Right renal cortex interstitium (tissue), 3 donors: ENCODE measurements at places on chromosomes 3 and 15.

- no peak for DNase-seq
Measured at GRCh38 chr3:51559411-51559888, 20.9 kb downstream of the RAD54L2 start.

DNA sequence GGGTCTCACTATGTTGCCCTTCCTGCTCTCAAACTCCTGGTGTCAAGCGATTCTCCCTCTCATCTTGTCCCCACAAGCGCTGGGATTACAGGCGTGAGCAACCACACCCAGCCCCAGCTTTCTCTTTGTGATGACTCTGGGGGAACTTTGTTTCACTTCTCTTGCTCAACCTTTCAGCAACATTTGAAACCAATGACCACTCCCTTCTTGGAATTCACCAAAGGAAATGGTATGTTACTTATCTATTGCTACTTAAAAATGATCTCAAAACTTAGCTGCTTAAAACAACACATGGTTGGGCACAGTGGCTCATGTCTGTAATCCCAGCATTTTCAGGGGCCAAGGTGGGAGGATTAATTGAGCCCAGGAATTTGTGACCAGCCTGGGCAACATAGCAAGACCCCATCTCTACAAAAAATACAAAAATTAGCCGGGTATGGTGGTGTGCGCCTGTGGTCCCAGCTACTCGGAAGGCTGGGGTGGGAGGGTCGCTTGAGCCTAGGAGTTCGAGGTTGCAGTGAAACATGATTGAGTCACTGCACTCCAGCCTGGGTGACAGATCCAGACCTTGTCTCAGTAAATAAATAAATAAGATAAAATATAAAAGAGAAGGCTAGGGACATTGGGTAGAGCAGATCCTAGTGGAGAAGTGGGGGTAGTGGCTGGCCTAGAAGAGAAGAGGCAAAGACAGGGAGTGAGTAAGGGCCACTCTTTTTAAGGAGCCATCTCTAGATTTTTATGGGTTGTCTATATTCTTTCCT, 10.3 kb upstream of the COPG1 start:
- DNase-seq: no peak

GRCh38 chr3:126980266-126980811, 2.6 kb upstream of the PLXNA1 start:
- DNase-seq: no peak

DNA sequence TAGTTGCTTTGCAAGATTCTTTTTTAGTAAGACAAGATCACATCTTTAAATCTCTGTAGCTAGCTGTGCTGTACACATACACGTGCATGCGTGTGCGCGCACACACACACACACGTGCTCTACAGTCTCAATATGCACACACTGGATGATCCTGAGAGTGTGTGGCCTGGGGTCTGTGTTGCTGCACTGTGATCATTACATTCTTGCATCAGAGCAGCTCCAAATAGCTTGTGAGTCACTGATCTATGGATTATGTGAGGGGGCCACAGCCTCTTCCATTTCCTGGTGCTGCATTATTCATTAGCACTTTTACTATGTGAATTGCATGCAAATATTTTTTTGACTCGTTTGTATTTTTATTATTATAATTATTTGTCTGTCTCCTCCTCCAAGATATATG, 34.6 kb downstream of the MCTP2 start:
- no peak for DNase-seq

DNA sequence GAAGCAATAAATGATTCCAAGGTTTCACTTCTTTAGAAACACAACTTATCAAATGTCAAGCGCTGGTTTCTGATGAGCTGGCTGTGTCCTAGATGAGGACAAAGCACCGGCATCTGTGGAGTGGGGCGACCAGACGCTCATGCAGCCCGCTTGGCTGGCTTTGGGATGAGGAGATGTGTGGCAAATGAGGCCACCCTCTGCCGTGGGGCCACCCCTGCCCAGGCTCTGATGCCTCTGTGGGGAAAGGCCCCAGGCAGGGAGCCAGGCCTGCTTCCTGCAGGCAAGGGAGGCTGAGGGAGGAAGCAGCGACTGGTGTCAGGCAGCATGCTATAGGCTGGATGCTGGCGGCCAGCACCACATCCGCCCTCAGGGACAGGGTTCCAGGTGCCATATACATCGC, 102.9 kb downstream of the HERC2 start:
- no peak for DNase-seq
